NCI-H2081 treated with DMSO at 0.1 percent for 48 hours (cell line): ENCODE measurements at places on chromosomes 6 and 20.

- no peak for DNase-seq
These were observed 17.9 kb downstream of the TENT5A start for GRCh38 chr6:81734500-81735150.

DNA sequence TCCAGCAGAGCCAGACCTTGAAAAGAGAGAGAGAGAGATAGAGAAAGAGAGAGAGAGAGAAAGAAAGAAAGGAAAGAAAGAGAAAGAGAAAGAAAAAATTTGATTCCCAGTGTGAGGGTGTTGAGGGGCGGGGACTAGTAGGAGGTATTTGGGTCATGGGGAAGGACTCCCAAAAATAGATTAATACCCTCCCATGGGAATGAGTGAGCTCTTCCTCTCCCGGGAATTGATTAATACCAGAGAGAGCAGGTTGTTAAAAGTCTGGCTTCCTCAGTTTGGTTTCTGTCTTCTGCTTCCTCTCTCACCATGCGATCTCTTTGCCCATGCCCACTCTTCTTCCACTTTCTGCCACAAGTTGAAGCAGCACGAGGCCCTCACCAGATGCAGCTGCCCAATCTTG lies 28.8 kb upstream of the CFAP206 start:
- DNase-seq, result no peak

GRCh38 chr20:45937765-45938164 lies 3.3 kb downstream of the PCIF1 start:
- no peak for DNase-seq

GRCh38 chr6:170489836-170490235 lies 63.3 kb downstream of the PSMB1 start:
- DNase-seq, result no peak

DNA sequence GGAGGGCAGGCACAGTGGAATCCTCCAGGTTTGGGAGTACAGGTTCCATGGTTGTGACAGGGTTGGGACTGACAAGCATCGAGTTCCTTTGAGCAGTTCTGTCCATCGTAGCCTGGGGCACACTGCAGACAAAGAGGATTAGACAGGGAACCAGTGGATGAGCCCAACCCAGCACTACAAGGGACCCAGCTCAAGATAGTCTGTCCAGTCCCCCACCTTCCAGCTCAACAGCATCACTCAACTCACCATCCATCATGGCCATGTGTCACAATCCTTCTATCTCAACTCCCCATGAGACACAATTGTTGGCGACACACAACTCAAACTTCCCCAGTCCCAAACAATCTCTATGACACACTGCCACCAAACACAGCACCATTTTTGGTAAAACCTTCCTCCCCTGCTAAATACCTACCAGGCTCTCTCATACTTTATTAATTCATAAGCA lies 11.8 kb upstream of the GPSM3 start:
- DNase-seq, result no peak

- DNase-seq, result no peak
These were observed 208.8 kb upstream of the SUPT3H start for GRCh38 chr6:45586216-45587171.

DNA sequence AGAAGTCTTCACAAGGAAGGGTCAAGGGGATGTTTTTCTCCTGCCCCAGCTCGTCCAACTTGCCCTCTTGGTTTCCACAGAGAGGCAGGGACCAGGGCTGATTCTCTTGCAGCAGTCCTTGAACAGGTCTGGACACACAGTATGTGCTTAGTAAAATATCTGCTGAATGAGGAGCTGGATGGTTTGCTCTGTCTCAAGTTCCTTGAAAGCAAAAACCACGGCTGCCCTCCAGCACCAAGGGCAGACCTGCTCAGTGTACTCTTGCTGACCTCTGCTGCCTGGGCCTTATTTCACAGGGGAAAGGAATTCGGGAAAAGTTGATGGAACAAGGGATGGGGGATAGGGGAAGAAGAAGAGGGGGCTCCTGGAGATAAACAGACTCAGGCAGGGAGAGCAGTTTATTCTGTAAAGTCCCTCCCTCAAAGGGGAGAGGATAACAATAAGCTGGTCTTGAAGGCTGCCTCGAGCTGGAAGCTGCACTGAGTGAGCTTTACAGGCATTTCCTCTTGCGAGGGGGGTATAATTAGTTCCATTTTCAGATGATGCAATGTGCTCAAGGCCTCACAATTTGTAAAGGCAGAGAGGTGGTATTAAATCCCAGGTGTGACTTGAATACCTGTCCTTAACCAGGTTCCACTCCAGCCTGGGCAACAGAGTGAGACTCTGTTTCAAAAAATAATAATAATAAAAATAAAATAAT lies 10.3 kb downstream of the KCNK5 start:
- DNase-seq, result no peak

DNA sequence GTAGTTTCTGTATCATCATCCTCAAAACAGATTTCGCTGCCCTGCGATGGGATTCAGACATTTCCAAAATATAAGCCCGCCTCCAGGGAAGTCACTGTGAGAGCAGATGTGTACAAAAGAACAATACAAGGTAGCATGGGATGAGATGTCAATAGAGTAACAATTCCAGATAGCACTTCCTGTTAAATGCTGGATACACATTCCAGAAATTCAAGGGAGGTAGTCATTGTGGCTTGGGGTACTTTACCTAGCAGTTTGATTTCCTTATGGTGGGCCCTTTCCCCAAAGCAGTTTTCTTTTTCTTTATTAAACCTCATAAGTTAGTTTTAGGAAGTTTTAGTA lies 2.5 kb downstream of the RNF217 start:
- no peak for DNase-seq

DNA sequence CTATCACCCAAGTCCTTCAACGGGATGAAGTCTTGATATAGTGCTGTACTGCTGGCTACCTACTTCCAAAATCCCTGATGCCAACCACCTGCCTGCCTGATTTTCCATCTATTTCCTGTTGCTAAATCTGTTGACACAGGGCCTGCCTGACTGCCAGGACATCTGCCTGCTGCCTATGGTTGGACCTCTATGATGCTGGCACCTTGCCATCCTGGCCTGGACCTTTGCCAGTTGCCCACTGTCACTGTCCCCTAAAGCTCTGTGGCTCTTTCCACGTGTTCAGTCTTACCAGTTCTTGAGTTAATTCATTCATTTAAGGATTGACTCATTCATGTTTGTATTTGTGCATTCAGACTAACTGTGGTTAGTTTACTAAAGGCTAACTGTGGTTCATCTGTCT lies 9.2 kb upstream of the RGS17 start:
- peak; percentile 72 for DNase-seq
